ENCODE measurements at places on chromosomes 2 and 18. TPM values are rescaled to one million over a fixed set of nuclear protein-coding genes. Genes with fewer than 3 reads are reported as not detected.

- H3K27me3 ChIP-seq = no peaks in the 10 kb centered on the region
- no peaks in the 10 kb centered on the region for H3K36me3 ChIP-seq
- H3K4me1 ChIP-seq = no peaks in the 10 kb centered on the region
- DNase-seq = no peak
Observed at GRCh38 chr2:220134756-220135534, 507.5 kb downstream of the SLC4A3 start.

HRH4 gene
- not detected for total RNA-seq

DNA sequence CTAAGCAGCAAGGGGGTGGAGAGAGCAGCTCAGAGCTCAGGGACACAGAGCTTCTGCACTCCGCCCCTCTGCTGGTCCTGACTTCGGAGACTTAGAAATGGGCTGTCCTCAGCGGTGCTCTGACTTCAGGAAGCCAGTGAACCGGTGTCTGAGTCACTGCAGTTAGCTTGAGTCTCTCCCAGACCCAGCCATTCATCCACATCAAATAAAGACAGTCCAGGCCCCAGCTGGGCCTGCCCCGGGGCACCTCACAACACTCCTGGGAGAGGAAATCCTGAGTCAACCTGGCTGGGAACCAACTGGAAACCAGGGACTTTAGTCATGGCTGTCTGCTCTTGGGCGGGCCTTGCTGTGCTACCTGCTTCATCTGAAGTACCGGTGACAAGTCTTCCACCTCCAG is 5.4 kb upstream of the ITGB6 start:
- no peaks in the 10 kb centered on the region for H3K4me1 ChIP-seq
- H3K36me3 ChIP-seq = no peaks in the 10 kb centered on the region
- H3K27me3 ChIP-seq = no peaks in the 10 kb centered on the region

- no peaks in the 10 kb centered on the region for H3K27me3 ChIP-seq
- H3K36me3 ChIP-seq = no peaks in the 10 kb centered on the region
- peak overlapping the region; percentile 81 for H3K27ac ChIP-seq
- H3K4me3 ChIP-seq = peak overlapping the region; percentile 31
Observed at GRCh38 chr18:57780706-57781347, 22.3 kb downstream of the ATP8B1 start.

DNA sequence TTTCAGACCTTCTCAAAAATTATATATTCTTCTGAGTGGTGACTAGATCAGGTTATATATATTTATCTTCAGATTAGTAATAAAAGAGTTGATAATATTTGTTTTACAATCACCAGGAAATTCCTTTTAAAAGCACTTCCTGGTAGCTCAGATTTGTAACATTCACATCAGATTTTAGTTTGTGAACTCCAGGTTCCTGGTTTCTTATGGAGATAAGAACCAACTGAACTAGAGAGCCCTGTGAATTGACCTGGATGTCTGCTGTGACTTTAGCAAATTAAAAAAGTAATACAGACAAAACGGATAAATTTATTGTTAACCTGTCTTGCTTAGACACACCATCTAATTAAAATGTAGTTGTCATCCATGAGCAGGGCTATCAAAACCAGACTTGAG is 868.7 kb downstream of the BCL11A start:
- no peak overlapping the region for H3K27ac ChIP-seq
- H3K36me3 ChIP-seq = no peaks in the 10 kb centered on the region
- H3K27me3 ChIP-seq = no peaks in the 10 kb centered on the region
- DNase-seq = no peak
- H3K4me1 ChIP-seq = no peaks in the 10 kb centered on the region
- no peak overlapping the region for H3K4me3 ChIP-seq

- peaks cover 8% of the 10 kb centered on the region for H3K4me1 ChIP-seq
- peak overlapping the region; percentile 96 for H3K27ac ChIP-seq
- peak overlapping the region; percentile 61 for H3K4me3 ChIP-seq
- H3K27me3 ChIP-seq = no peaks in the 10 kb centered on the region
Observed at GRCh38 chr2:176130147-176130956, 847 bp downstream of the HOXD8 start.

- no peaks in the 10 kb centered on the region for H3K4me1 ChIP-seq
- H3K4me3 ChIP-seq = no peak overlapping the region
- DNase-seq = no peak
- no peak overlapping the region for H3K27ac ChIP-seq
Observed at GRCh38 chr18:7304061-7304370, 73.1 kb downstream of the LRRC30 start.

- H3K27ac ChIP-seq = peak overlapping the region; percentile 93
- no peaks in the 10 kb centered on the region for H3K36me3 ChIP-seq
- H3K4me1 ChIP-seq = peaks cover 25% of the 10 kb centered on the region
- no peaks in the 10 kb centered on the region for H3K27me3 ChIP-seq
- no peak for DNase-seq
- H3K4me3 ChIP-seq = peak overlapping the region; percentile 78
Observed at GRCh38 chr2:18560797-18561085, 288 bp upstream of the RDH14 start.

ELOA2 gene
- total RNA-seq = not detected

DNA sequence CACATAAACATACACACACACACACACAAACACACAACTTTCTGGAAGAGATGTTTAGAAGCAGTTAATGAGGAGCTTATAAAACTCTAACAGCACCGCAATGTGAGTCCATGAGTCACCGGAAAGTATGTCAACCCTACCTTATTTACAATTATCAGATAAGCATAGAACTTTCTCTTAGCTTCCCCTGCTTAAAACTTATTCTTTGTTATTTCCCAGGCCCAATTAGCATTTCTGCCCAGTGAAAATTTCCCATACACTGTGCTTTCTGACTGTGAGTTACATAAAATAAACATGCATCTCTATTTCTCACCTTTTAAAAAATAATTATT is 737.6 kb downstream of the LRP1B start:
- no peak for DNase-seq
- no peaks in the 10 kb centered on the region for H3K27me3 ChIP-seq
- H3K36me3 ChIP-seq = no peaks in the 10 kb centered on the region
- H3K27ac ChIP-seq = no peak overlapping the region

ATOH8 gene
- total RNA-seq = 239 TPM

- no peak overlapping the region for H3K27ac ChIP-seq
- H3K36me3 ChIP-seq = no peaks in the 10 kb centered on the region
- no peaks in the 10 kb centered on the region for H3K4me1 ChIP-seq
- no peak overlapping the region for H3K4me3 ChIP-seq
Observed at GRCh38 chr2:37391711-37392110, 47.3 kb downstream of the QPCT start.

XRCC5 gene
- total RNA-seq = 45.4 TPM

- no peak overlapping the region for H3K4me3 ChIP-seq
- no peak overlapping the region for H3K27ac ChIP-seq
- H3K36me3 ChIP-seq = no peaks in the 10 kb centered on the region
- DNase-seq = no peak
Observed at GRCh38 chr18:59540780-59541179, 156.4 kb downstream of the CCBE1 start.

DNA sequence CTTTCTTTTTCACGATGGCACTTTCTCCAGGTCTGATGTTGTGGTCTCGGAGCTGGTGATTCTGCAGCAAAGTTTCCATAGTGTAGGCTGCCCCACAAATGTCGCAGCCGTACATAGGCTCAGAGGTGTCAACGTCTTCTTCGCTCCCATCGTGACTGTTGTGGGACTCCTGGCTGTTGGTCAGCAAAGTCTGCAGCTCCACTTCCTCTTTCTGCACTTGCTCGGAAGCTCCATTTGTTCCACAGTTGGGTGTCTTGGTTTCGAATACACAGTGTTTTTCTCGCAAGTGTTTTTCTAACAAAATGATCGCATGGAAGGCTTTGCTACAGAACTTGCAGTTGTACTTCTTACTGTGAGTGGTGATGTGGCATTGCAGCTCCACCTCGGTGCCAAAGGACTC is 126.8 kb downstream of the ZNF521 start:
- peaks cover 5% of the 10 kb centered on the region for H3K4me1 ChIP-seq
- H3K4me3 ChIP-seq = no peak overlapping the region
- no peaks in the 10 kb centered on the region for H3K36me3 ChIP-seq
- no peak for DNase-seq

RNF125 gene
- 8.6 TPM for total RNA-seq

ARHGAP28 gene
- total RNA-seq = 0.85 TPM

LYG2 gene
- not detected for total RNA-seq

DNA sequence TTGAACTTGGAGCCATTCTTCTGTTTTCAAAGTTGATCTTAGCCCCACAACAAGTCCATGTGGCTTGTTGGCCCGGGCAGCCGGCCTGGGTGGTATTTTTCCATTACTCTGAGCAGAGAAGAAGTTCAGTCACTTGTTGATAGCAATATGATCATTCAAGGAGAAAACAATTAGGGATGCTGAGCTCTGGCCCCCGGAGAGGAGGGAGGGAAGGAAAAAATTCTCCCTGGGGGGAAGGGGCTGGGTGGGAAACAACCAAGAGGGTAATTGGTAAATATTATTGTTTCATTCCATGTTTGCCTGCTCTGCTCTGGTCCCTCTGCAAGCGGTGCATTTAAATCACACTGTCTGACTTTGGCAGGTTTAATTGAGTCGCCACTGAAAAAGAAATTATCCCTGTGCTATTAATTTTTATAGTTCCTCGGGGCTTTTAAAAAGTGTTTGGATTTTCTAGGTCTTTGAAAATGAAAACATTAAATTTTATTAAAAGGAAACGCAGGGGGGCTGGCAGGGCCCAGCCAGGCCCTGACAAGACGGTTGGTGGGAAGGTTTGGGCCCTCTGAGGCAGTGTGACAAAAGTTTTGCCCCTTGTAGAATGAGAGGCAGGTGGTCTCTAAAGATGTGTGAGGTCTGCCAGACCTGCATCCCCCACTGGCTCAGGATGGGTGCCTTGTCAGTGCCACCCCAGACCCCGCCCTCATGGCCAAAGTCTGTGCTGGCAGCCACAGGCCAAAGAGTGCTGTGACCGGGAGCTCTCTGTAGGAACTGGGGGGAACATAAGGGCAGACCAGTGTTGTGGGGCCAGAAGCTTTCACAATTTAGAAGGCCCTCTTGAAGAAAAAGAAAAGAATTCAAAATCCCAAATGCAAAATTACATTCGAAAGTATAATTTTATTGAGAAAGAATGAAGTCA is 52.5 kb upstream of the SLC14A2 start:
- H3K27me3 ChIP-seq = no peaks in the 10 kb centered on the region
- H3K4me1 ChIP-seq = peaks cover 6% of the 10 kb centered on the region
- no peak overlapping the region for H3K4me3 ChIP-seq
- H3K36me3 ChIP-seq = no peaks in the 10 kb centered on the region
- peak overlapping the region; percentile 84 for H3K27ac ChIP-seq
- no peak for DNase-seq

ALPI gene
- total RNA-seq = not detected

DNA sequence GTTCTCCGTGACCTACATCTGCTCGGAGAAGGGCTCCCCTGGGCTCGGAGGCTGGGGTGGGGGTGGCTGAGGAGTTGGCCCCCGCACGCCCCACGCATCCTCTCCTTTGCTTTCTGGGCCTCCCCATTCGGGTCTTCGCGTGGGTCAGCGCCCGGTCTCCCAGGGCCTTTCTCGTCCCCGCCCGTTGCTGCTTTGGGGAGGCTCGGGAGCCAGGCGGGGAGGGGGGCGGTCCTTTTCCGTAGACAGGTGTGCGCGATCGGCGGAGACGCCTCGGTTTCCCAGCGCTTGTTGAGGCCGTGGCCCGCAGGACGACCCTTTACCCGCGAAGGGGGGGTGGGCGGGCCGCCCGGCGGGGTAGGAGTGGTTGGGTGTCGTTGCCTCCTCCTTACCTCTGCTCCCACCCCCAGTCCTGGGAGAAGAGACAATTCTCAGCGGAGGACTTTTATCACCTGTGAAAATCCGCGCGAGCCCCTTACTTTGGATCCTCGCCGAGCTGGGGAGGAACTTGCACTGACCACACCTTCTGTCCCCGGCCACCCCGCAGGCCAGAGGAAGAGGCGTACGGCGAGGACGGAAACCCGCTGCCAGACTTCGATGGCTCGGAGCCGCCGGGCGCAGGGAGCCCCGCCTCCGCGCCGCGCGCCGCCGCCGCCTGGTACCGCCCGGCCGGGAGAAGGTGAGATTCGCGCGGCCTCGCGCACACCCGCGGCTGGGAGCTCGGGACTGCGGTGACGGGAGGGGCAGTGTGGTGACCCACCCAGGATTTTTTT is 2.6 kb downstream of the ADCYAP1 start:
- DNase-seq = no peak
- H3K27me3 ChIP-seq = peaks cover 51% of the 10 kb centered on the region
- no peak overlapping the region for H3K27ac ChIP-seq
- no peaks in the 10 kb centered on the region for H3K36me3 ChIP-seq
- H3K4me1 ChIP-seq = peaks cover 32% of the 10 kb centered on the region

DNA sequence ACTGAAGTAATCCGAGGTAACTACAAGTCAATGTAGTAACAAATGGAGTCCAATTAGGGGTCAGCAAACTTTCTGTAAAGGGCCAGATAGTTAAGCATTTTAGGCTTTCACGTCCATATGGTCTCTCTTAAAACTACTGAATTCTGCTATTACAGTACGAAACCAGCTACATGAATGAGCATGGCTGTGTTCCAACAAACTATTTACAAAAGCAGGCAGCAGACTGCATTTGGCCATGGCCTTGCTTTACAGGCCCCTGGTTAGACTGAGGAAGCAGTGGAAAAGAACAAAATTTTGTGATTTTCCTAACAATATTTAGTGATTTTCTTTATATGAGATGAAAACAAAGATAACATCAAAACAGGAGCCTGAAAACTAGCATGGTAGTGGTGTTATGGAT is 64.0 kb downstream of the RTN4 start:
- peaks cover 18% of the 10 kb centered on the region for H3K36me3 ChIP-seq
- no peak overlapping the region for H3K27ac ChIP-seq
- H3K4me1 ChIP-seq = peaks cover 12% of the 10 kb centered on the region
- no peak for DNase-seq

GRCh38 chr2:214244847-214245246 is 166.0 kb upstream of the VWC2L start:
- DNase-seq = no peak
- no peak overlapping the region for H3K27ac ChIP-seq
- no peak overlapping the region for H3K4me3 ChIP-seq
- no peaks in the 10 kb centered on the region for H3K36me3 ChIP-seq
- no peaks in the 10 kb centered on the region for H3K4me1 ChIP-seq
- no peaks in the 10 kb centered on the region for H3K27me3 ChIP-seq

- H3K27me3 ChIP-seq = no peaks in the 10 kb centered on the region
- no peaks in the 10 kb centered on the region for H3K36me3 ChIP-seq
- peaks cover 5% of the 10 kb centered on the region for H3K4me1 ChIP-seq
- H3K27ac ChIP-seq = no peak overlapping the region
- H3K4me3 ChIP-seq = no peak overlapping the region
Observed at GRCh38 chr2:152247337-152247695, 71.8 kb upstream of the STAM2 start.

GRCh38 chr2:226767056-226767813 is 32.4 kb downstream of the IRS1 start:
- no peak overlapping the region for H3K4me3 ChIP-seq
- DNase-seq = no peak
- H3K27ac ChIP-seq = peak overlapping the region; percentile 7
- H3K4me1 ChIP-seq = peaks cover 24% of the 10 kb centered on the region
- H3K36me3 ChIP-seq = no peaks in the 10 kb centered on the region

NEB gene
- 0.53 TPM for total RNA-seq

CRACDL gene
- total RNA-seq = 51.9 TPM

GRCh38 chr2:25700221-25700660 is 26.9 kb upstream of the DTNB start:
- no peaks in the 10 kb centered on the region for H3K36me3 ChIP-seq
- H3K4me3 ChIP-seq = no peak overlapping the region
- no peaks in the 10 kb centered on the region for H3K4me1 ChIP-seq
- H3K27ac ChIP-seq = no peak overlapping the region

PLEK gene
- total RNA-seq = 1.5 TPM
